ENCODE measurements at places on chromosomes 3 and 15.

DNA sequence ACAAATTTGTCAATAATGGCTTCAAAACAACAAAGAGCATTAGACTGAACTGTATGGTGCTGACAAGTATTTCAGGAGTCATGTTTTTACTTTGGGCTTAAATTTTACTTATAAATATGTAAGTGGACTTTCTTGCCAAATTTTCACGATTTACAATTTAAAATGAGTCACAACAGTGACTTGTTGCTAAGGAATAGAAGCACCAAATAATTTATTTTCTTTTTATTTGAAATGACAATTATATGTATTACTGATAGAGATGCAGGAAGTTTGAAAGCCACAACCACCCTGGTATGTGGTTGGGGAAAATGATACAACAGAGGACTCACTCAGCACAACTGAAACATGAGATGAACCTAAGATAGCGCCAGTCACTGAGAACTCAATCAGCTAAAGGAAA is 90.3 kb downstream of the FMN1 start:
- DNase-seq = no peak

DNA sequence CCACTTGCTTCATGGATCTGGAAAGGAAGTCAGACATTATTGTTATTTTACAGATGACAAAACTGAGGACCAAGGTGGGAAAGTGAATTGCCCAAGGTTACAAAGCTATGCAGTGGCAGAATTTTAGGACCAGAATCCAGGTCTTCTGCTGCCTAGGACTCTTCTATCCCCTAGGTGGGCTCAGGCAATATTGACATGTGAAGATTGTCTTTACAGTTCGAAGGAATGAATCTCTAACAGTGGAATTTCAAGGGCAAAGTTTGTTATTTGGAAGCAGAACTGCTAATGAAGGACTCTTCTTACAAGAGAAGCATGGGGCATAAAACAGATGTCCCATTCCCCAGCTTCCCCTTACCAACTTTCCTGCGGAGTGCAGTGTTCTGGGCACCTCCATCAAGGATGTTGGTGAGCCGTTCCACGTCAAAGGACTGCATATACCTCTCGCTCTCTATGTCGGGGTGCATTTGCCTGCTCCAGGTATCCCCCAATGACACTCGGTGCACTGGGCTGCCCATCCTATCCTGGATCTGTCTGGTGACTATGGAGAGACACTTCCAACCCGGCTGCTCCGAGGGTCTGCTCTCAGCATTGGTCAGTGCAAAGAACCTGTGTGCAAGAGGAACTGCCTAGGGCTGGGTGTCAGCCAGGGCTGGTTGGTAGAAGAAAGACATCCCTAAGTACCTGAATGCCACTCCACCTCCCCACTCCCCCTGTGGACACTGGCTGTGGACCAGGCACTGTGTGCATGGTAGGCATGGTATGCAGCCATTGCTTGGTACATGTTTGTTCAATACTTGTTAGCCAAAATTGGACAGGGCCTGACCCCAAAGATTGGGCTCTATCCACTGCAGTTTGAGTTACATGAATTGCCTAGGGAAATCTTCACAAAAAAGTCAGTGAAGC is 2.1 kb downstream of the ACOX2 start:
- DNase-seq = no peak

- DNase-seq = no peak
These were observed 885 bp downstream of the EFCC1 start for GRCh38 chr3:129001806-129002572.

DNA sequence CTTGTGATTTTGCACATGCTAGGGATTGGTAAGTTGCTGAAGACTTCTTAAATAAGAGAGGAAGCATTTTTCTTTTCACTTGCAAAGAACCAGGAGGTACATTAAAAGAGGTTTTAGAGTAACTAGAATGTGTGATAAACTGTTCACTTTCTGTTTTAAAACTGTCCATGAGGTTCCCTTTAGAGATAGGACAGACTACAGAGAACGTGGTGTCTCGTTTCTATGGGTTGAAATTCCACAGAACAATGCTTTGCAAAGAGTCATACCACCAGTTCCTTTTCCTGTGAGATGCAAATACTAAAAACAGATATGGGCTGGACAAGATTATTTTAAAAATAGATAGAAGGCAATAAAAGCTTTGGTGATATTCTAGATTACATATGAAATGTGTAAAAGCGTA is 372.8 kb downstream of the TIGIT start:
- DNase-seq = no peak

- no peak for DNase-seq
These were observed 767 bp downstream of the SEMA3F start for GRCh38 chr3:50155891-50156290.

DNA sequence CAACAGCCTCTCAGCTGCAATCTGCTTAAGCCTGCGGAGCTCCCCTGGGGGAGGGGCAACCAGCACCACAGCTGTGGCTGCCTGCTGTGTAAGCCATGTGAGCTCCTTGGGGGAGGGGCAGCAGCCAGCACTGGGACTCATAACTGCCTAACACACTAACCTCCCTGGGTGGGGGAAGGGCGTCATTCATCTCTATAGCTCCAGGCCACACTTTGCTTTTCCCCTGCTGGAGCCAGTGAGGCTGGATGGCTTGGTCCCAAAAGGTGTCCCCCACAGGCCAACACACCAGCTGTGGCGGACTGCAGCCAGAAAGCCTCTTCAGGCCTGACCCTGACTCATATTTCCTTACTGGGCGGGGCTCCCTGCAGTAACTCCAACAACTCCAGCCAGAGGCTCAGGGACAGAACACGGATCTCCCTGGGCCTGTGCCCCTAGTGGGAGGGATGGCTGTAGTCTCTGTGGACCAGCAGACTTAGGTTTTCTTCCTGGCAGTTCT is 129.8 kb downstream of the PPM1L start:
- DNase-seq = no peak

DNA sequence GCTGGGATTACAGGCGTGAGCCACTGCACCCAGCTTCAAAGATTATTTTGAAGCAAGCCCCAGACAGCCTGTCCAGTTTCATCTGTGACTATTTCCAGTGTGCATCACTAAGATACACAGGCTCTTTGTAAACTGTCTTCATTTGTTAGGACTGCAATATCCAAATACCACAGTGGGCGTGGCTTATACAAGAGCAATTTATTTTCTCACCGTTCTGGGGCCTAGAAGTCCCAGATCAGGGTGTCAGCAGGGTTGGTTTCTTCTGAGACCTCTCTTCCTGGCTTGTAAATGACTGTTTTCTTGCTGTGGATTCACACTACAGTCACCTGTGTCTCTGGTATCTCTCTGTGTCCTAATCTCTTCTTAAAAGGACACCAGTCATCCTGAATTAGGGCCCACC is 59.7 kb downstream of the RLBP1 start:
- no peak for DNase-seq

DNA sequence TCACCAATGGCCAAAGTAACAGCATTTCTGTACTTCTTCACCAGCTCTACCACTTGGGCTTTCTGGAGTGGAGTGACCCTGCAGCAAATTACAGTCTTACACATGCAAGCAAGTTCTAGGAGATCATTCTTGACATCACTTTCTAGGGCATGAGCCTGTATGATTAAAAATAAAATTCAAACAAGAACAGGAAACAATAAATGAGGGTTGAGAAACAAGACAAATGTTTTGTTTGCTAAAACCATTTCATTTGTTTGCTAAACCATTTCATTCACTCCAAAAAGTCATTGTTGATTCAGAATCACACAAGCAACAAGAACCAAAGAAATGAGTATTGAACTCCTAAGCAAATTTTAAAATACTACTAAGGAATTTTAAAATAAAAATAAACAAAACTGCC is 220.9 kb downstream of the ATP8B4 start:
- no peak for DNase-seq

DNA sequence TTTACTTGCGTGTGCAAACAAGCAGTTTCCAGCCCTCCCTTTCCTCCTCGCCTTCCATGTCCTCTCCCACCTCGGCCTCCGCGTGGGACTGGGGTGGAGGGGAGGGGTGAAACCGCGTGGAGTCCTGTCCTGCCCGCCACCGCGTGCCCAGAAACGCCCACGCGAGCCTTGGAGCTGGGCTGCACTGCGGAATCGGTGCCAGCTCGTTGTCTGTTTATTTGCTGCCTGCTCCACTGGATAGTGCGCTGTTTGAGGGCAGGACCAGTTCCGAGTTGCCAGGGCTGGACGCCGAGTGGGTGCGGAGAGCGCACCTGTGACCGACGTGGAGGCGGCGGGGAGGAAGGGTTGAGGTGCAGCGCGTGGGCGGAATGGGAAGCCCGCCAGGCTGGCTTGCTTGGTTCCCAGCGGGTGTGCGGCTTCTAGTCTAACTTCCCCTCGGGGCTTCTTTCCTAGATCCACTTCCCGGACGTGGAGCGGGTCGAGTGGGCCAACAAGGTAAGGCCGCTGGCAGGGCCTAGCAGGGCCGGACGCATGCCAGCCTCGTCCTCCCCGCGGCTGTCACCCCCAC is 17.3 kb downstream of the ESYT3 start:
- no peak for DNase-seq

DNA sequence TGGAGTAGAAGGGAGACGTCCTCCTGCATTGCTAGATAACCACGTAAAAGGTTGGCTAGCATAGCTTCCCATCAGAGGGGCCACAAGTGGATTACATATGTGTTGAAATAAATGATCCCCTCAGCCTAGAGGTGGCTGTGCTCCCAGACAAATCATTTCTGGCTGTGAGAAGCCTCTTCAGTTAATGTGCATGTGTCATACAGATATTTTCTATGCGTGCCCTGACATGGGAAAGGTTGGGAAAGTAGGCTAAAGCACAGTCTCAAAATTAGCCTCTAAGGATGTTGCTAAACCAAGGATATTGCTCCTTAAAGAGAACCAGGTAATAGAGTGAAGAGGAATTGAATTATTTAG is 17.8 kb downstream of the USP3 start:
- DNase-seq = no peak

DNA sequence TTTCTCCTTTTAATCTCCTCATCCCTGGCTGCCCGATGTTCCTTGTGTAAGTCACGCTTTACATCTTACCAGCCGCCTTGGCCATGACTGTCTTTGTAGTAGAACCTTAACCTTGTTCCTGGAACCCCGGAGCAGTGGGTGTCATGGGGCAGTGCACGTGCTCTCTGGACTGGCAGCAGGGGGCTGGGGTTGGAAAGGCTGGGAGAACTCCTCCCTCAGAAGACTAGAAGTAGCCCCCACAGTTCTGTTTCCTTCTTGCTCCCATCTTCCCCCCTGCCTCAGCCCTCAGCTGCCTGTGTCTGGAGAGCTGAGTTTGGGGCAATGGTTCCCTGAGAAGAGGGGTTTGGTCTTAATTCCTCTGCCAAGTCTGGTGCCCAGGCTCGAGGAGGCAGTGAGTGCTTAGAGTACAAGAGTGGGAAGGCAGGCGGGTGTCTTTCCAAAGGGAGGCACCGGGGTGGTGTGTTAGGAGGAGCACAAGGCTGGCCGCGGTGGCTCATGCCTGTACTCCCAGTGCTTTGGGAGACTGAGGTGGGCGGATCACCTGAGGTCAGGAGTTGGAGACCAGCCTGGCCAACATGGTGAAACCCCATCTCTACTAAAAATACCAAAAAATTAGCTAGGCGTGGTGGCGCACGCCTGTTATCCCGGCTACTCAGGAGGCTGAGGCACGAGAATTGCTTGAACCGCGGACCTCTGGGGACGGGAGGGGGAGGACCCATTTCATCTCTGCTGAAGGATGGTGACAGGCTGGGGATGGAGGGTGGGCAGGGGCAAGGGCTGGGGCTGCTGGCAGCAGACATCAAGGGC is 100.4 kb downstream of the VGLL4 start:
- no peak for DNase-seq

GRCh38 chr3:70631716-70632307 is 319.4 kb upstream of the MDFIC2 start:
- DNase-seq = no peak

DNA sequence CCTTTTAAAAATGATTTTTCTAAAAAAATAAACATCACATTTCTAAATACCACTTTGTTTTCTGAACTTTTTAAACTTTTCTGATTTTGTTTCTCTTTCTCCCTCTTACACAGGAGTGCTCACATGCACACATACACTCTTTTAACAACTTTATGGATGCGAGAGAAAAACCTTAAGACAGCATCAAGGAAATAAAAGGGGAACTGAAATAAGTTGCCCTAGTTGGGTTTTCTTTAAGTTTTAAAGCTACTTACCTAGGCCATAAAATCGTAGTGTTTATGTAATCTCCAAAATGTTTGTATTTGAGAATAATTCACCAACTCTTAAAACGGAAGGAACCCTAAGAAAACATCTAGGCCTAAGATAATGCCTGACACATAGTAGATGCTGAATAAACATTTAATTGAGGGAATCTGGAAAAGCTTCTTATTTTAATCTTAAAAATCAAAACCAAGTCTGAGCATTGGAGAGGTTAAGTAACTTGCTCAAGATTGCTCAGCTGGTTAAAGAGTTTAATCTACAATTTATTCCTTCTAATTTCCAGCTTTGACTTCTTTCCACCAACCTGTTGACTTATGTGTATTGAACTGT is 1.2 kb upstream of the BBX start:
- DNase-seq = no peak

DNA sequence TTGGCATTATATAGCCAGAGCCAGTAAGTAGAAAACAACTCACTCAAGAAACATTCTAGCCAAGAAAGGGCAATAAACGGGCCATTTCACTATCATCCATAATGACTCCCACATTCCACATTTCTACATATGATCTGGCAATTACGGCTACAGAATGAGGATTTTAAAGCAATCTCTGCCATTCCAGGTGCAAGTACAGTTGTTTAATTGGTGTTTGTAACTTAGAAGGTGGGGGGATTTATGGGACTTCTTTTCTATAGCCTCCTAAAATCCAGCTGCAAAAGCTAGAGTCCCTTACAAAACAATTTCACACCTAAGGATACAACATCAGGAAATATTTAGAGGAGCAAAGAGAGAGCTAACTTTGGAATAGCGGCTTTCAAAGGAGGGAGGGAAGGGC is 295.4 kb upstream of the RORA start:
- DNase-seq = no peak

- no peak for DNase-seq
These were observed 224.3 kb upstream of the SOX2 start for GRCh38 chr3:181487236-181487978.

GRCh38 chr3:49674497-49674983 is 389 bp downstream of the APEH start:
- DNase-seq = no peak

DNA sequence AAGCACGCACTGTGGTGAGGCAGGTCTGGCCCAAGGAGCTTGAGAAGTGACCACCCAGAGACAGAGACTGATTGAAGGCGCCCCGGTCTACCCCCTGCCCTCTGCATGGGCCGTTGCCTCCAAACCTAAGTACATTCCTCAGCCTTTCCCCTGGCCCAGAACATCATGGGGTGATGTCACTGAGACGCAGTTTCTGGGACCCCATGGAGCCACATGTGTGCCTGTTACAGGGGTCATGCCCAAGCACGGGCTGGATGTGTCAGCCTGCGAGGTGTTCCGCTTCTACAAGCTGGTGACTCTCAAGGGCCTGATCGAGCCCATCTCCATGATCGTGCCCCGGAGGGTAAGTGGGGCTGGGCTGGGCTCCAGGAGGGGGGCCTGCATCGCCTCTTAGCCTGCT is 102.2 kb downstream of the ANP32A start:
- DNase-seq = no peak

DNA sequence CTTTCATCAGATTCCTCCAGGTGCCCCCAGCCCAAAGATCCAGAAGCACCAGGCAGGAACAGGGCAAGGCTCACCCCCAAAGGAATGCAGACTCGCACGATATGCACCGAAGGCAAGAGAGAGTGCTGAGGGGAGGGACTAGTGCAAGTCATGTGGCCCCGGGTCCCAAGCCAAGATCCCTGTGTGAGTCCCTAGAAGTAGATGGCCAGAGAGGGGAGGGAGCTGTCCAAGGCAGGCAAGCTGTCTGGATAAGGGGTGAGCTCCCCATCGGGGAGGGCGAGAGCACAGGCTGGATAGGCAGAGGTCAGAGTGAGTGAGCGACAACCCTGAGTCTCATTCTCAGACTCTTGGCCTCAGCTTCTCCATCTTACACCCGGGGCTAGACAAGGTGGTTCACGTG is 171.5 kb upstream of the LINGO1 start:
- no peak for DNase-seq

Data from GM12892 (cell line).